ENCODE measurements at places on chromosomes 12 and 14.

DNA sequence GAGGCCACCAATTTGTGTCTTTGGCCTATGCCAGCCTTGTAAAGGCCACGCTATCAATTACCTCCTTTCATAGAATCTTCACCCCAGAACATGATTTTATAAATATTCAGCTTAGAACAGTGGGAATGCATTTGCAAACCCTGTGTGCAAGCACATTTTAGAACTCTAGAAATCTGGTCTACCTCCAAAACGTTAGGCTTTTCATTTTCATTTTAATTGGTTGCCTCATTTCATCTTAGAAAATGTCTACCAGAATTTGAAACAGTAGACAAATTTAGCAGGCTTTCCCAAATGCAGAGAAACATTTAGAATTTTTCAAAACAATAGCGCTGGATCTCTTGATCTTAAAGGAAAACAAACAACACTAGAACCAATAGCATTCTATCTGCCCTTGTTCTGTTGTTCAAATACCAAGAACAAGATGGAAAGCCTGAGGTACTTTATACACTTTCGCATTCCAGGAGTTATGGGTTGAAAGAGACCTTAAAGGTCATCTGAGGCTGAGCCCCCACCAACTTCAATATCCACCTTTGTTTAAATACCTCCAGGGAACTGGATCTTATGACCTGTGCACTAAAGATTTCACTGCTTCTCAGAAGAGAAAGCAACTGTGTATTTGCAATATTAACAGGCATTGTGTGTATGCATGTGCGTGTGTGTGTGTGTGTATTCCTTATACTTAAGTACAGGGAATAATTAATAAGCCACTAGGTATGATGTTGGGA is 185.1 kb downstream of the C12orf42 start:
- DNase-seq: no peak

GRCh38 chr14:104001003-104001402 is 58.7 kb upstream of the RD3L start:
- DNase-seq: no peak

DNA sequence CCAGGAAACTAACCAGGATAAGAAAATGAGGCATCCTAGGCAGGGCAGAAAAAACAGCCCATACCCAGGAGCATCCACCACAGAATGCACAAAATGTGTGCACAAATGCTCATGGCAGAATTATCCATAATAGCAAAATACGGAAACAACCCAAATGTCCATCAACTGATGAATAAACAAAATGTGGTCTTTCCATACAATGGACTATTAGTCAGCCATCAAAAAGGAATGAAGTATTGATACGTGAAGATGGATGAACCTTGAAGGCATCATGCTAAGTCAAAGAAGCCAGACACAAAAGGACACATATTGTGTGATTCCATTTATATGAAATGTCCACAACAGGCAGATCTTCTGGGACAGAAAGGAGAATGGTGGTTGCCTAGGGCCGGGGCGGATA is 19.1 kb downstream of the HRK start:
- DNase-seq: no peak

DNA sequence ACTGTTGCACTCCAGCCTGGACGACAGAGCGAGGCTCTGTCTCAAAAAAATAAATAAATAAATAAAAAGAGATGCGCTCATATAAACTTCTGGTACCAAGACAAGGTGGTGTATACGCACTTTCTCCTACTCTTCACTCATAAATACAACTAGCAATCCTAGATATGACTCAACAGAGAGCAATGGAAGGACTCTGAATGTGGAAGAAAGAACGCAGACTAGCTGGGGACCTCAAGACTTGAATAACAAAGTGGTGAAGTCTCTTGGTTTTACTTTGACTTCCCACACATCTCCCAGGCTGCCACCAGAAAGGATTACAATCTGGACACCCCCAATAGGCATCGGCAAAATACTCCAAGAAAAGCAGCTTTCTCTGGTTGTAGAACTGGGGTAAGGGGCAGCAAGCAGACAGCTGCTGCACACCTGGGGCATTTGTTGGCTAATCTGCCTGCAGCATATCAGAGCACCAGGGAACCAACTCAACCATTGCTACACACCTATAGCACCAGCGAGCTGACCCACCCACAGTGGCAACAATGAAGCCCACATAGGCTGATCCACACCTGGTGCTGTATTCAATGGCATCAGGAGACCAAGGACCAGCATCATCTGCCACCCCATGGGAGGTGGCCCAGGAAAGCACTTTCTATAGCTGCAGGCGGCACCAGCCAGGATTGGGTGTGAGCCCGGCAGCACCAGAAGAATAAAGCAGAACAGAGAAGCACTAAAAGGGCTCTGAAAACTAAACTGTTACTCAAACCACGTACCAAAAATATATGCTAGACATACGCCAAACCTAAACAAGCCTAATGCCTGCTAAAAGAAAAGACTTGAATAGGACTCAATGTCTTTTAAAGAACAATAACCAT is 1231.7 kb upstream of the TMEM132C start:
- no peak for DNase-seq

- DNase-seq: no peak
Observed at GRCh38 chr14:103404032-103404918, 19.1 kb downstream of the MARK3 start.

DNA sequence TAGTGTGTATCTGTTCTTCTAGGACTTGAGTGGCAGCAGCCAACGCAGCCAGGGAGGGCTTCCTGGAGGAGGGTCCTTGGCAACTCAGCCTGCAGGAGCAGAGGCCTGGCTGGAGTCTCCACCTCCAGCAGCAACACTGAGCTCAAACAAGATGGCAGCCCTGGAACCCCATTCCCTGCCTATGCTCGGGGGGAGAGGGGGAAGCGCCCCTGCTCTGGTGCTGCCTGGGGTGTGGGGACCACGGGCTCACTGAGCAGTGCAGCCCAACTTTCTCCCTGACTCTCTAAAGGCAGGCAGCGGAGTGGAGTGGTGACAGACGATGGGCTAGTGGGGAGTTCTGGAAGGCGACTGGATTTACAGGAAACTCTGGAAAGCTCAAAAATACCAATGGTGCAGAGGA is 160.7 kb downstream of the CALM1 start:
- DNase-seq: no peak

- no peak for DNase-seq
Observed at GRCh38 chr12:70319605-70320004, 46.5 kb upstream of the KCNMB4 start.

GRCh38 chr12:52202361-52203078 is 10.7 kb upstream of the KRT80 start:
- DNase-seq: no peak
